T1000 (cell line): ENCODE measurements at places on chromosomes 16 and 17.

DNA sequence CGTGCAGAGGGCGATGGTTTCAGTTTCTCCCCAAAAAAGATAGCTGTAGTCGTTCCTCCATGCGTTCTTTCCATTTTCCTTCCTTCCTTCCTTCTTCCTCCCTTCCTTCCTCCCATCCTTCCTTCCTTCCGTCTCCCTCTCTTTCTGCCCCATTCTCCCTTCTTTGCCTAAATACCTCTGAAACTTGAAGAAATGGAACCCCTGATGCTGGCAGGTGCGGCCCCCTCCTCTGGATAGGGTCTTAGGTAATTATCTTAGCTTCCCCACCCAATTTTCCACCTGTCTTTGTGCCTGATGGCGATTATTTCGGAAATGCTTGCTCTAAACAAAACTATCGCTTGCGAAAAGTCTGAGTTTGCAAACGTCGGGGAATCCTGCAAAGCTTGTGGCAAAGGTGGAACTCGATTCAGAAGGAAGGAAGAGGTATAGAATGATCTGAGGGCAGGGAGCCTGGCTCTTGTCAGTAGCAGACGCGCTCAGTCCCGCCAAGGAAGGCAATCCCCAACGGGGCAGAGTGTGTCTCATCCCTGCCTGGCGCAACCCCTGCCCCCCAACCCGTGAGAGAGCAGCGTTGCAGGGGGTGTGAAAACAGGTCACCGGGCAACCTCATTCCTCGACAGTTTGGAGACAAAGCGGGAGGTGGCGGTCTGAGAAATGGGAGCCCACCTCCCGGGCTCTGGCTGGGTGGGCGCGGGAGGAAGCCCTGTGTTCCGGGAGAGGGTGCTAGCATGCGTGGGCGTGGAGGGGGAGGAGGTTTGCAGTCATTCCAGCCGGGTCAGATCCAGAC is 2.9 kb upstream of the CBX8 start:
- no peak for DNase-seq

- no peak for DNase-seq
Observed at GRCh38 chr17:63694229-63694949, 5.5 kb downstream of the LIMD2 start.

DNA sequence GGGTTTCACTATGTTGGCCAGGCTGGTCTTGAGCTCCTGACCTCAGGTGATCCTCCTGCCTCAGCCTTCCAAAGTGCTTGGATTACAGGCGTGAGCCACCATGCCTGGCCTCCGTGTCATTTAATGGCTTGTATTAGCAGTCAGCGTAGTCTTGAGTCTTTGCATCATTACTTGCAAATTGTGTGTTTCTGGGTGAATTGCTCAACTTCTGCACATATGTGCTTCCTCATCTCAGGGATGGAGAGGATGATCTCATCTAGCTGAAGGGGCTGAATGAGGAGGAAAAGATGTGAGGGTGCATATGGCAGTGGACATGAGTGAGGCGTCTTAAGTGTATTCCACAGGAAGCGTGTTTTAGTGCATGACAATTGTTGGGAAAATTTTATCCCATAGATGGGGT is 155.8 kb downstream of the SNX29 start:
- no peak for DNase-seq

GRCh38 chr16:71293919-71294318 is 4.7 kb upstream of the CMTR2 start:
- DNase-seq = no peak

DNA sequence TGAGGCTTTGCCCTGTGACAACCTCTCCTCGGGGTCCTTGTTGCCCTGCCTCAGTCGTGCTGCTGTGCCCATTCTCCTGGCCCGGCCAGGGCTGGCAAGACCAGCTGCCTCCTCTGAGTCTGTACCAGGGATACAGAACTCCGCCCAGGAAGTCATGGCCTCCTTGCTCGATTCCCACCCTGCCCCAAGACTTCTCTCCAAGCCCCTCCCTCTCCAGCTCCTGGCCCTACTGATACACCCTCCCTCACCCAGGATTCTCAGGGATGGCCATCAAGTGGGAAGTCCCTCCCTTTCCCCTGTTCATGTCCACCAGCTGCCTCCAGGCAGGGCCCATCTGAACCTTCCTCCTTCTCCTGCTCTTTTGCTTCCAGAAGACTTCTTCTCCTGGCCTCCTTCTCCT is 11.2 kb upstream of the TMEM208 start:
- no peak for DNase-seq
